ENCODE measurements at places on chromosomes 12 and 14. TPM values are rescaled to one million over a fixed set of nuclear protein-coding genes. Genes with fewer than 3 reads are reported as not detected.

Gene NRL
- total RNA-seq, result 0.18 TPM

GRCh38 chr14:74829251-74829650 lies 46.7 kb downstream of the PROX2 start:
- H3K27ac ChIP-seq, result no peak overlapping the region
- DNase-seq, result no peak
- no peaks in the 10 kb centered on the region for H3K27me3 ChIP-seq
- peaks cover 5% of the 10 kb centered on the region for H3K4me1 ChIP-seq

Gene DPY19L2
- total RNA-seq, result 0.90 TPM

GRCh38 chr14:69093631-69094421 lies 59.1 kb downstream of the DCAF5 start:
- no peak overlapping the region for H3K4me3 ChIP-seq
- DNase-seq, result peak; percentile 61
- H3K4me1 ChIP-seq, result peaks cover 25% of the 10 kb centered on the region
- peaks cover 13% of the 10 kb centered on the region for H3K36me3 ChIP-seq
- H3K27me3 ChIP-seq, result no peaks in the 10 kb centered on the region
- H3K27ac ChIP-seq, result peak overlapping the region; percentile 73

GRCh38 chr14:49982082-49982481 lies 89.2 kb downstream of the ARF6 start:
- peak; percentile 34 for DNase-seq
- peaks cover 18% of the 10 kb centered on the region for H3K4me1 ChIP-seq
- H3K27ac ChIP-seq, result peak overlapping the region; percentile 85
- no peaks in the 10 kb centered on the region for H3K36me3 ChIP-seq
- no peaks in the 10 kb centered on the region for H3K27me3 ChIP-seq

Gene MED6
- total RNA-seq, result 31.5 TPM

Gene MGP
- 0.56 TPM for total RNA-seq

Gene KRT83
- not detected for total RNA-seq

Gene TRHDE
- 97.8 TPM for total RNA-seq

Gene B4GALNT1
- total RNA-seq, result 0.18 TPM

DNA sequence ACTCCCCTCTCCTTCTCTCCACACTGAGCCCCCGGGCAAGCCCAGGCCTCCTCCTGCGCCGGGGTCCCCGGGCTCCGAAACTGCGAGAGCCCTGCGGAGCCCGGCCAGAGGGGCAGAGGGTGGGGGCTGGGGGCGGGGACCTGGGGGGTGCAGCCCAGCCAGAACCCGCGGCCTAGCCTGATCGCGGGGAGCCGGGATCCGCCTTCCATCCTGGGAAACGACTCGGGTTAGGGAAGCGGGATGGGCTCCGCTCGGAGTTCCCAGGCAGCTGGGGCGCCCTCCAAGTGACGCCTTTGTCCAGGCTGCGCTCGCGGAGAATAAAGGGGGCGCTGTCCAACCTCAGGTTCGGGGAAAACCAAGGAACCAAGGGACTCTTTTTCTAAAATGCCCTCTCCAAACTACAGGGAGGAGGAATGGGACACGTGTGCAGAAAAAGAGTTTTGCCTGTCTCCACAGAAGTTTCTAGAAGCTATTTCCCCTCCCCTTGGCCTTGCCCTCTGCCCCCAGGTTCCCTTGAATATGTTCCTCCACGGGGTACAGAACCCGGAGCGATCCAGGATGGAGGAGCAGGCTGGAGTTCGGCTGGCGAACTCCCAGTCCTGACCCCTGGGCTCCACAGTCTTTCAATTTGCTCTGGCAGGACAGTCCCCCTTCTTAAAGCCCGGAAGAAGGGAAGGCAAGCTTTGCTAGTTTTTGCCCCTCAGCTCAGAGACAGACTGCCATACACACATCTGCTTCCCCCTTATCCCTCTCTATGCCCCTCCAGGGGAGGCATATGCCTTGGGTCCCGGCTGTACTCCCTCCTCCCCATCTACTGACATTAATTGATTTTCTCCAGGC lies 13.9 kb downstream of the NKX2-1 start:
- peaks cover 79% of the 10 kb centered on the region for H3K27me3 ChIP-seq
- no peaks in the 10 kb centered on the region for H3K4me1 ChIP-seq
- DNase-seq, result no peak
- no peak overlapping the region for H3K27ac ChIP-seq

- no peaks in the 10 kb centered on the region for H3K4me1 ChIP-seq
- no peak overlapping the region for H3K4me3 ChIP-seq
- no peak overlapping the region for H3K27ac ChIP-seq
- H3K36me3 ChIP-seq, result no peaks in the 10 kb centered on the region
Observed at GRCh38 chr12:118611295-118611694, 234.9 kb downstream of the SUDS3 start.

GRCh38 chr14:61860294-61860918 lies 98.2 kb downstream of the SNAPC1 start:
- no peak overlapping the region for H3K27ac ChIP-seq
- no peaks in the 10 kb centered on the region for H3K4me1 ChIP-seq
- no peaks in the 10 kb centered on the region for H3K36me3 ChIP-seq
- H3K4me3 ChIP-seq, result no peak overlapping the region
- H3K27me3 ChIP-seq, result peaks cover 12% of the 10 kb centered on the region

DNA sequence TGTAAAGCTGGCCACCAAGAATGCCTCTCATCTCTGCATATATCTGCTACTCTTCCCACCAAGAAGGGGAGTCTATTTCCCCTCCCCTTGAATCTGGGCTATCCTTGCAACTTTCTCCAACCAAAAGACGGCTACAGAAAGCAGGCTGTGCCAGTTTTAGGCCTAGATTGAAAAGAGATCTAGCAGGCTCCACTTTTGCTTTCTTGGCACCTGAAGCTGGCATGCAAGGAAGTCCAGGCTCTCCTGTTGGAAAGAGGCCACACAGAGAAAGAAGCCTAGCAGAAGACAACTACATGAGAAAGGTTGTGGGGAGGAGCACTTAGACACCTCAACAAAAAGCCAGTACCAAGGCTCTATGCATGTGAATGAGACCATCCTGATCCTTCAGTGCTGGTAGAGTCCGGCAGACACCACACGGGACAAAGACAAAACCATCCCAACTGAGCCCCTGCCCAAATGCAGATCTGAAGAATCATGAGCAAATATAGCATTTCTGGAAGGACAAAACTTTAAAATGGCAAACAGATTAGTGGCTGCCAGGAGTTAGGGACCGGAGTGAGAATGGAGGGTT lies 68.0 kb downstream of the SPPL3 start:
- no peak overlapping the region for H3K27ac ChIP-seq
- DNase-seq, result no peak
- no peak overlapping the region for H3K4me3 ChIP-seq

Gene OR6C2
- not detected for total RNA-seq

- no peak overlapping the region for H3K4me3 ChIP-seq
- no peak overlapping the region for H3K27ac ChIP-seq
- H3K36me3 ChIP-seq, result no peaks in the 10 kb centered on the region
- no peak for DNase-seq
- H3K27me3 ChIP-seq, result peaks cover 27% of the 10 kb centered on the region
Observed at GRCh38 chr12:47907851-47908454, 3.2 kb upstream of the VDR start.

Measured in IMR-90 (cell line).